ENCODE measurements at places on chromosomes 11 and 22.

DNA sequence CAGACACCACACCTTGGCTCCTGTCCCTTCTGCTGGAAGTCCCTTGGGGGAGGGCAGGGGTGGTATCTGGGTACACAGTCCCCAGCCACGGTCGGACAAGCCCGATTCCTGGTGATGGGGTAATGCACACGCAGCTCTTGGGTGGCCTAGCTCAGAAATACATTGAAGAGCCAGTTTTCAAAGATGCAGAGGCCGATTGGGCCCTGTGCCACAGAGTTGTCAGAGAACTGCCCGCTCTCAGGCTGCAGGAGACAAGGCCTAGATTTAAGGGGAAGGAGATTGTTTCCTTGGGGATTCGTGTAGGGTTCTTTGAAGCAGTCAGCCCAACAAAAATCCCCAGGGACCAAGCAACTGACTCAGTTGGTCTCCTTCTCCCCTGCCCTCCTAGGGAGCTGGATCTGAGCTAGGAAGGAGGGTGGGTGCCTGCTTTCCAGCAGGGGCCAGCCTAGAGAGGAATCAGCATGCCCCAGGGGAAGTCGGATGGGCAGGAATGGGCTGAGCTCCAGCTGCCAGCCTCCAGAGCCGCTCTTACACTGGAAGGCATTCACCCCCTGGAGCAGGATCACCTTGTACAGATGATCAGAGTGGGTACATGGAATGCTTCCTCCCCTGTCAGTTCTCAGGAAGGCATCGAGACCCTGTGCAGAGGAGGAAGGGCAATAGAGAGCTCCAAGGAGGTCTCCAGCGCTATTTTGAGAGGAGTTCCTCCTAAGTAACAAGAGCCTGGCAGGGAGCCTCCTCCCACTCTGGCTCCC is 3.3 kb upstream of the SCN4B start:
- no peak for DNase-seq

GRCh38 chr11:34863048-34863447 is 53.1 kb downstream of the APIP start:
- DNase-seq = no peak

- no peak for DNase-seq
These were observed 4.3 kb upstream of the RRM1 start for GRCh38 chr11:4090258-4090657.

- peak; percentile 89 for DNase-seq
These were observed at the start of gene MSANTD2 for GRCh38 chr11:124800226-124800929. Gene MSANTD2 (minus strand): TSS chr11:124800406. CDS start chr11:124800380, 26 bp downstream.

GRCh38 chr22:38566726-38567504 is 3.1 kb downstream of the DMC1 start:
- DNase-seq = no peak

- peak; percentile 87 for DNase-seq
These were observed 33.8 kb upstream of the SPON1 start for GRCh38 chr11:13928566-13929251.
